WTC11 (cell line): ENCODE measurements at places on chromosomes 3 and 15. TPM values are rescaled to one million over a fixed set of nuclear protein-coding genes. Genes with fewer than 3 reads are reported as not detected.

Gene IL12A
- total RNA-seq: 0.69 to 1.0 TPM (median 0.69 TPM) in 3 replicates

Gene GP5
- 0.09 to 0.16 TPM (median 0.11 TPM) in 3 replicates for total RNA-seq

- no peak for DNase-seq
Observed at GRCh38 chr3:48756640-48757039, 39.6 kb upstream of the IP6K2 start.

- no peak for DNase-seq
Observed at GRCh38 chr15:59013246-59013873, 25.9 kb downstream of the RNF111 start.
